ENCODE measurements at places on chromosomes 2 and 18.

DNA sequence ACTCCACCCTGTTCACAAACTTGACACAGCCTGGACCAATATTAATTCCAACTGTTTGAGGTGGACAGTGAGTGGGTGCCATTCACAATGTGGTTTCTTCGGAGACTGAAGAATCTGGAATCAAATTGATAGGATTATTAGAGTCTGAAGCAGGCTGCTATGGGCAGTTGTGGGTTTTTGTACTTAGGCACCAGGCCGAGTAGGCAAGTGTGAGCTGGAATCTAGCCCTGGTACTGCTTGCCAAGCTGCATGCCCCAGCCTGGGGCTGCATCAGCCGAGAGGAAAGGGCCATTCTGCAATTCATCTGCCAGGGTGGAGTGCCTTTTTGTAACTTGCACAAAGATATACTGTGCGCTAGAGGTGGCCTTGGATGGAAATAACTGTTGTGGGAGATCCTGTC is 654.7 kb upstream of the FANCL start:
- H3K27ac ChIP-seq: no peak overlapping the region
- H3K4me1 ChIP-seq: peaks cover 11% of the 10 kb centered on the region
- no peak overlapping the region for H3K4me3 ChIP-seq

DNA sequence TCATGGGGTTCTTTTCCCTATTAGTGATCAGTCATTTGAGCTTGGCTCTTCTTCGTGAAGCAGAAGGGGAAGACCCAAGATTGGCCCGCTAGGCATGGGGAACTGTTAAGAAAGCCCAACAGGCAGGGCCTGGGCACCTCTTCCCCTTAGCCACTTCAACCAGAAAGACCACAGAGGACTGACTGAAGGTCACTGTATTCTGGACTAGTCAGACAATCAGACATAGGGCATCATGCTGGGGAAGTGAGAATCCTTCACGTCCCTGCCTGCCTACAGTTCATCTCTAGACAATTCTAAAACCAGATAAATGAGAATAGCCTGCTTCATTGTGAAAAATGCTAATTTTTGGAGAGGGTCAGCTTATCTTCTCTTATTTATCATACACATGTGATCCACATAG is 28.1 kb downstream of the FAP start:
- no peak for DNase-seq
- no peaks in the 10 kb centered on the region for H3K27me3 ChIP-seq
- H3K36me3 ChIP-seq: no peaks in the 10 kb centered on the region
- no peak overlapping the region for H3K27ac ChIP-seq
- H3K4me3 ChIP-seq: no peak overlapping the region

DNA sequence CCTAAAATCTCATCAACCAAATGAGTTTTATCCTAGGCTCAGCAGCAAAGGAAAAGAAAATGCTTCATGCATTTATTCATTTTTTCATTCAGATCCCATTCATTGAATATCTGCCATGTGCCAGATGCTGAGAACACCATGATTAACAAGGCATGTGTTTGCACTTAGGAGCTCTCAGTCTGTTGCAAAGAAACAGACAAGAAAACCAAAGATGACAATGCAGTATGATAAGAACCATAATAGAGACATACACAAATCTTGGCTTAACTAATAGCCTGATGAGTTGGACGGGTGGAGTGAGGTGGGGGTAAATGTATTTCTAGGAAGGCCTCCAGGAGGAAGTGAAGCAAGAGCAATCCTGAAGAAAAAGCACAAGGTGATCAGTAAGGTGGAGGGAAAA is 177.8 kb upstream of the SCN7A start:
- no peak for DNase-seq
- H3K27ac ChIP-seq: no peak overlapping the region
- peaks cover 4% of the 10 kb centered on the region for H3K4me1 ChIP-seq
- H3K4me3 ChIP-seq: no peak overlapping the region
- no peaks in the 10 kb centered on the region for H3K36me3 ChIP-seq

GRCh38 chr2:145034511-145034910 is 514.6 kb upstream of the ZEB2 start:
- H3K4me1 ChIP-seq: no peaks in the 10 kb centered on the region
- no peak for DNase-seq
- H3K27ac ChIP-seq: no peak overlapping the region
- no peak overlapping the region for H3K4me3 ChIP-seq

DNA sequence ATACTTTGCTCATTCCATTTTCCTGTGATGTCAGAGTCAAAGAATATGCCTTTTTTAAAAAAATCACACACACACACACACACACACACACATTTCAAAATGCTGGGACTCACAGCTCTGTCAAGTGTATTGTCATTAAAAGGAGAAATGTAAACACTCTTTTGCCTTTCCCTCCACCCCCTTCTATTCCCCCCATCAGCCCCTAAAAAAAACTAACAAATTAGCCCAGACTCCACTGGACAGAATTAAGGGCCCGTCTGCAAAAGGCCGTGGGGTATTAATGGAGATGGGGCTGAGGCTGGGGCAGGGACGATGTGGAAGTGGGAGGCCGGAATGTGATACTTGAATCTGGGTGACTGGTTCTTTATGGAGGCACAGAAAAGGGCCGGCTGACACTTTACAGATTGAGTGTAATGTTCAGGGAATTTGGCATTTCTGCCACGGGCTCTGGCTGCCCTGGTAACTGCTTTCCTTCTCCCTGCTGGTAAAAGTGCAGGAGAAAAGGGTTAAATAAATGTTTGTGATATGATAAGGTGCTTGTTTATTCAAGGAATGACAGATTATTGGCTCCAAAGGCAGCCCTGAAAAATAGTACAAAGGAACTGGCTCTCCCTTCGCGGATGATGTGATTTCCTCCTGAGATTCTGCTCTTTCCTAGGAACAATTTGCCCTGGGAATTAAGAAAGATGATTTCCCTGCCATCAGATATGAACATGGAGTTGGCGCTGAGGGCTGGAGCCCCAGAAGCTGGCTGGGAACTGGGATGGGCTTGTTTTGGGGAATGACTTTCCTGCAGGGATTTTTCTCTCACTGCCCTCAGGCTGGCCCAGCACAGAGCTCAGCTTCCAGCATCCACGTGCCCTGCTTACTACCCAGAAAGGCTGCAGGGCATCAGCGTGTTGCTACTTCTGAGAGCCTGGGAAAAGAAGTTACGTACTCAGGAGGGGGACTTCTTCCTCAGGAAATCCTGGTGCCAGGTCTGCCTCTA is 52.8 kb upstream of the CTAGE1 start:
- H3K27me3 ChIP-seq: peaks cover 4% of the 10 kb centered on the region
- no peak for DNase-seq
- peak overlapping the region; percentile 74 for H3K27ac ChIP-seq
- no peaks in the 10 kb centered on the region for H3K36me3 ChIP-seq
- peaks cover 51% of the 10 kb centered on the region for H3K4me1 ChIP-seq

DNA sequence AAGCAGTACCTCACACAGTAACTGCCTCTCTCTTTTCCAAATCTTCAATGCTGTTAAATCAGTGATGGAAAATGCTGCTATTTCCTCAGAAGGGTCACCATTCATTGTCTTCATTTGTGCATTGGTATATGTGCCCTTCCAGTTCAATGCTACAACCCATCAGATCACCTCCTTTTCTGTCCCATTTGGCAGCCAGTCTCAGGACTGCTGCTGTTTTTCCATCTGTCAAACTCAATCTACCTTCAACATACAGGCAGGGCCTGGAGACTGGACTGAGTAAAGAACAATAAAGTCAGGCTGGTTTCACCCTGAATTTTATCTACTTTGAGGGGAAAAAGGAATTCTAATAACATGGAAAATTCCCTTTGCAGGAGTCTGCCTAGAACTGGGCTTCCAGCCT is 17.9 kb downstream of the ZNF385B start:
- no peaks in the 10 kb centered on the region for H3K4me1 ChIP-seq
- DNase-seq: no peak
- no peak overlapping the region for H3K4me3 ChIP-seq
- H3K27me3 ChIP-seq: peaks cover 3% of the 10 kb centered on the region
- no peak overlapping the region for H3K27ac ChIP-seq
- no peaks in the 10 kb centered on the region for H3K36me3 ChIP-seq

GRCh38 chr2:101758001-101758400 is 60.5 kb downstream of the MAP4K4 start:
- DNase-seq: no peak
- peaks cover 18% of the 10 kb centered on the region for H3K36me3 ChIP-seq
- peak overlapping the region; percentile 16 for H3K27ac ChIP-seq
- H3K27me3 ChIP-seq: no peaks in the 10 kb centered on the region
- peaks cover 49% of the 10 kb centered on the region for H3K4me1 ChIP-seq
